NCI-H1417 treated with DMSO at 0.1 percent for 48 hours (cell line): ENCODE measurements at places on chromosomes 3 and 15.

DNA sequence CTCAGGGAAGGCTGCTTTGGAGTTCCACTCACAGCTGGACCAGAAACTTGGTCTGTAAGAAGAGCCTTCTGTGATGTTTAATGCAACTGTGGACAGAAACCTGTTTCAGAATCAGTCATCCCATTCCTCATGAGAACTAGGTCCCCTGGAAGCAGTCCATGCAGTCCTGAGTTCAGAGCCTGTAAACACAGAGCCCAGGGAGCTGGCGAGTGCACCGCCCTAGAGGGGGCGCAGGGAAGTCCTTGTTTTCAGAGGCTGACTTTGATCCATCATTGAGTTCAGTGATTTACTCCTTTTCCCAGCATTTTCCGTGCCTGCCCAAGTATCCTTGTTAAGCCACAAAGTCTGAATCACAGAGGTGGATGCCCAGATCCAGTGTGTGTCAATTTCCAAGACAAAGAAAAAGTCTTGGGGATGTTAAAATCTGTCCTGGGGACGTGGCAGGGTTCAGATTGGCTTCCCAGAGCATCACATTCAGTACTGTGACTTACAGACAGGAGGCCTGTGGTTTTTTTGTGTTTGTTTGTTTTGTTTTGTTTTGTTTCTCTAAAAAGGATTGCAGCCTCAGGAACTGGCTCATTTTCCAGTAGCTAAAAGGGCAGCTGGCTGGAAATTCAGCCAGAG is 9.8 kb upstream of the TXNRD3 start:
- no peak for DNase-seq

GRCh38 chr3:2303566-2303965 is 204.9 kb downstream of the CNTN4 start:
- DNase-seq: no peak

- DNase-seq: no peak
These were observed 6.5 kb downstream of the CCDC33 start for GRCh38 chr15:74242441-74243185.

DNA sequence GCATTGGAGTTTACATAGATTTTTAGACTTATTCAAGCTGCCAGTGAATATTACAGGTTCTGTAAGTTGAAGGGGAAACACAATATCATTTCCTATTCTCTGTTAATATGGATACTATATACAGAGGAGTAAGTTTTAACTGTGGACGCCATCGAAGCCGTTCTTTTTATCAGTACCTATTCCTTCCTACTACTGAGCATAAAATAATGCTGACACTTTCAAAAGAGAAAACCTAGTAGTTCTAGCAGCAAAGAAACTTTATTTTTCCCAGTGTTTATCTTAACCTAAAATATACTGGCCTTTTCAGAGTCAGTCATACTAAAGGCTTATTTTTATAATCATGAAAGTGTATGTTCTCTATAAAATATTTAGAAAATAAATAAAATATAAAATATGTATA is 14.2 kb downstream of the LRRC31 start:
- no peak for DNase-seq

DNA sequence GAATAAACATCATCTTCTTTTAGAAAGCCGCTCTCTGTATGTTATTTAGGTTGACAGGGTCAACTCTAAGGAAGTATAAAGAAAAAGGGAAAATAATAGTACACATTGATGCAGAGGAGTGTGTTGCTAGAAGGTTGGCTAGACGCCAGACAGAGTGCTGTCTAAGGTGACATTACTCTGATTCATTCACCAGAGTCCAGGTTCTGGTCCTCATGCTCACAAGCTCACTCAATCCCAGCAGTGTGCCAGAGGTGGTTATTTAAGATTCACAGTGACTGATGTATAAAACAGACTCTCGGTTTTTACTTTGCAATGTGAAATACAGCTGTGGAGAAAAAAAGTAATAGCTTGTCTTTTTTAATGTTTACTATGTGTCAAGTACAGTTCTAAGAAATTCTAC is 1.7 kb downstream of the CFAP44 start:
- no peak for DNase-seq
